ENCODE measurements at places on chromosomes 1 and 21. TPM values are rescaled to one million over a fixed set of nuclear protein-coding genes. Genes with fewer than 3 reads are reported as not detected.

GRCh38 chr1:181777286-181777685 is 284.2 kb downstream of the ZNF648 start:
- H3K27ac ChIP-seq, result no peak overlapping the region
- H3K4me3 ChIP-seq, result no peak overlapping the region
- H3K27me3 ChIP-seq, result no peaks in the 10 kb centered on the region
- no peaks in the 10 kb centered on the region for H3K4me1 ChIP-seq
- H3K36me3 ChIP-seq, result no peaks in the 10 kb centered on the region

GRCh38 chr1:32592943-32593342 is 53.7 kb downstream of the ZBTB8A start:
- H3K4me1 ChIP-seq, result no peaks in the 10 kb centered on the region
- no peak overlapping the region for H3K27ac ChIP-seq
- H3K27me3 ChIP-seq, result no peaks in the 10 kb centered on the region

GRCh38 chr21:44763050-44763378 is 38.6 kb downstream of the UBE2G2 start:
- H3K4me1 ChIP-seq, result peaks cover 7% of the 10 kb centered on the region
- no peak for DNase-seq
- H3K27ac ChIP-seq, result no peak overlapping the region

GRCh38 chr1:222909586-222909985 is 94.7 kb downstream of the DISP1 start:
- H3K27ac ChIP-seq, result no peak overlapping the region
- H3K36me3 ChIP-seq, result no peaks in the 10 kb centered on the region
- peak; percentile 20 for DNase-seq
- peaks cover 12% of the 10 kb centered on the region for H3K4me1 ChIP-seq
- H3K4me3 ChIP-seq, result no peak overlapping the region
- no peaks in the 10 kb centered on the region for H3K27me3 ChIP-seq

DNA sequence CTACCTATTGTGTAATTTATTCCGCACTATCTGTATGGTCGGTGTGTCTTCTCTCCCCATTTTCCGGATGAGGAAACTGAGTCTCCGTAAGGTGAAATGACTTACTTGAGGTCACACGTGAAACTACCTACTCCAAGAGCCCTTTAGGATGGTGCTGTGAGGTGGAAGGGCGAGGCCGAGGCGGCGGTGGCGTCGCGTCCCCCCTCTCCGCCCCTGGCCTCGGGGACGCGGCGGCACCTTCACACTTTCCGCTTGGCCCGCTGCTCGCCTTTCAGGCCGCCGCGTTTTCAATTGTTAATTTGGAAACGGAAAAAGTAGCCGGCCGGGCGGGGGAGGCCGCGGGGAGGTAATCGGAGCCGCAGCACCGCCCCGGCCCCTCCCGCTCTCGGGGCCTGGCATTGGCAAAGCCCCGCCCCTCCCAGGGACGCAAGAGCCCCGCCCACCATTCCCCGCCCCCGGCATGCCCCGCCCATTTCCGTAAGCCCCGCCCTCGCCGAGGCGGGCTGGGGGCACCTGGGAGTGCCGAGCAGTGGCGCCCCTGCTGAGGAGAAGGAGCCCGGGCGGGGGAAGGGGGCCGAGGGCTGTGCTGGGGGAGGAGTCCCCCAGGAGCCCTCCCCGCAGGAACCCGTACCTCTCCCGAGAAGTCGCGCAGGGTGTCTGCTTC is 18.6 kb downstream of the KCNQ4 start:
- H3K4me1 ChIP-seq, result peaks cover 60% of the 10 kb centered on the region
- H3K4me3 ChIP-seq, result peak overlapping the region; percentile 52
- H3K36me3 ChIP-seq, result no peaks in the 10 kb centered on the region
- no peaks in the 10 kb centered on the region for H3K27me3 ChIP-seq

- no peak for DNase-seq
- no peak overlapping the region for H3K27ac ChIP-seq
- peaks cover 17% of the 10 kb centered on the region for H3K4me1 ChIP-seq
- H3K36me3 ChIP-seq, result peaks cover 61% of the 10 kb centered on the region
- H3K27me3 ChIP-seq, result no peaks in the 10 kb centered on the region
Measured at GRCh38 chr1:220655509-220655908, 34.7 kb upstream of the C1orf115 start.

- H3K4me1 ChIP-seq, result peaks cover 90% of the 10 kb centered on the region
- no peak for DNase-seq
- no peaks in the 10 kb centered on the region for H3K27me3 ChIP-seq
- no peaks in the 10 kb centered on the region for H3K36me3 ChIP-seq
- H3K4me3 ChIP-seq, result no peak overlapping the region
Measured at GRCh38 chr1:184891440-184891839, 82.9 kb downstream of the NIBAN1 start.

GRCh38 chr1:170192546-170192945 is 46.8 kb downstream of the NTMT2 start:
- no peak overlapping the region for H3K4me3 ChIP-seq
- DNase-seq, result no peak
- H3K4me1 ChIP-seq, result no peaks in the 10 kb centered on the region
- no peaks in the 10 kb centered on the region for H3K27me3 ChIP-seq
- H3K36me3 ChIP-seq, result no peaks in the 10 kb centered on the region
- H3K27ac ChIP-seq, result no peak overlapping the region

- H3K27me3 ChIP-seq, result no peaks in the 10 kb centered on the region
- peak; percentile 90 for DNase-seq
- peaks cover 20% of the 10 kb centered on the region for H3K36me3 ChIP-seq
- peak within 1 kb of the TSS; percentile 76 for H3K4me3 ChIP-seq
- H3K27ac ChIP-seq, result peak within 1 kb of the TSS; percentile 83
- peaks cover 10% of the 10 kb centered on the region for H3K4me1 ChIP-seq
Measured at GRCh38 chr1:172443666-172444453, at the start of gene PIGC. Gene PIGC, minus strand, starts transcription at chr1:172444069. Its CDS starts 1,447 bp downstream, at chr1:172442622.

GRCh38 chr1:65698590-65698989 is 94.1 kb upstream of the PDE4B start:
- no peaks in the 10 kb centered on the region for H3K36me3 ChIP-seq
- no peak overlapping the region for H3K27ac ChIP-seq
- DNase-seq, result no peak
- no peaks in the 10 kb centered on the region for H3K4me1 ChIP-seq

Gene CLCA2
- total RNA-seq, result not detected

GRCh38 chr1:177305040-177306018 is 134.6 kb downstream of the BRINP2 start:
- no peaks in the 10 kb centered on the region for H3K36me3 ChIP-seq
- H3K27me3 ChIP-seq, result no peaks in the 10 kb centered on the region
- no peak overlapping the region for H3K27ac ChIP-seq

- no peaks in the 10 kb centered on the region for H3K27me3 ChIP-seq
- DNase-seq, result no peak
- no peak overlapping the region for H3K27ac ChIP-seq
- H3K4me3 ChIP-seq, result no peak overlapping the region
- H3K36me3 ChIP-seq, result no peaks in the 10 kb centered on the region
- no peaks in the 10 kb centered on the region for H3K4me1 ChIP-seq
Measured at GRCh38 chr21:32065654-32066053, 192.8 kb downstream of the HUNK start.

GRCh38 chr1:180033390-180033789 is 78.8 kb downstream of the CEP350 start:
- no peaks in the 10 kb centered on the region for H3K27me3 ChIP-seq
- no peak overlapping the region for H3K27ac ChIP-seq

Gene PDE9A
- total RNA-seq, result 1.6 TPM

GRCh38 chr1:166974647-166975345 is 544 bp downstream of the ILDR2 start:
- H3K4me1 ChIP-seq, result peaks cover 17% of the 10 kb centered on the region
- H3K27me3 ChIP-seq, result peaks cover 35% of the 10 kb centered on the region
- H3K4me3 ChIP-seq, result peak overlapping the region; percentile 69
- peak overlapping the region; percentile 30 for H3K27ac ChIP-seq
- no peaks in the 10 kb centered on the region for H3K36me3 ChIP-seq

- H3K4me1 ChIP-seq, result peaks cover 12% of the 10 kb centered on the region
- H3K36me3 ChIP-seq, result no peaks in the 10 kb centered on the region
- no peak for DNase-seq
- H3K4me3 ChIP-seq, result no peak overlapping the region
- no peak overlapping the region for H3K27ac ChIP-seq
- H3K27me3 ChIP-seq, result peaks cover 11% of the 10 kb centered on the region
Measured at GRCh38 chr1:20584890-20585289, 4.0 kb upstream of the CDA start.

- peaks cover 3% of the 10 kb centered on the region for H3K4me1 ChIP-seq
- no peak overlapping the region for H3K27ac ChIP-seq
- no peak for DNase-seq
- no peaks in the 10 kb centered on the region for H3K36me3 ChIP-seq
- H3K4me3 ChIP-seq, result no peak overlapping the region
Measured at GRCh38 chr1:161702250-161702649, 4.8 kb upstream of the FCRLA start.

- H3K36me3 ChIP-seq, result peaks cover 62% of the 10 kb centered on the region
- no peak overlapping the region for H3K4me3 ChIP-seq
- DNase-seq, result no peak
- no peaks in the 10 kb centered on the region for H3K27me3 ChIP-seq
- H3K4me1 ChIP-seq, result no peaks in the 10 kb centered on the region
- H3K27ac ChIP-seq, result no peak overlapping the region
Measured at GRCh38 chr1:246773213-246773641, 49.0 kb downstream of the SCCPDH start.

Gene DRAXIN
- total RNA-seq, result 0.16 TPM

Gene AMY1A
- total RNA-seq, result not detected

Gene ALX3
- total RNA-seq, result not detected

Gene CFHR5
- not detected for total RNA-seq

DNA sequence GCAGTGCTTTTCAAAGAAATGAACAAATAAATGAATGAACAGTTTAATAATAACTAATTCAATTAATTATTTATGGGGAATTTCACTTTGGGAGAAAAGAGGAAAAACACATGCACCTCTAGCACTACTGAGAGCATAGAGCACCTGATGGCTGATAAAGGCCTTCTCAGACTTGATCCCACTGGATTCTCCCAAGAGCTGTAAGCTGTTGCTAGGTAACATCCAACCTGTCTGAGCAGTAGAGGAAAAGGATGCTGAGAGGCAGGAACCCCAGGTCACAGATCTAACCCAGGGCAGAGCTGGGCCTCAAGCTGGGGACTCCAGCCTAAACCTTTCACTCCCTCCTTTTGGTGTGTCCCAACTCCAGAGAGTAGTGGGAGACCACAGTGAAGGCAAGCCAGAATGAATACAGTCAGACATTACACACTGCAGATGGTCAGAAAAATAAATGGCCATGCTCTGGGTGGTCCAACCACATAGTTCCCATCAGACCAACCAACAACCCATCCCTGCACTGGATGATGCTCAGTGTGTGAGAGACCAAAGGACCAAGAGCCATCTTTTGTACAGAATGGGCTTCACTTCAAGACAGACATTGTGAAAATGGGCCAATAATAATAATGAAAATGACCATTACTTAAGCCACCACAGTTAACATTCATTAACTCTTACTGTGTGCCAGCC is 15.4 kb downstream of the TRABD2B start:
- DNase-seq, result no peak
- no peak overlapping the region for H3K4me3 ChIP-seq
- H3K36me3 ChIP-seq, result no peaks in the 10 kb centered on the region
- H3K27ac ChIP-seq, result no peak overlapping the region

- H3K36me3 ChIP-seq, result peaks cover 17% of the 10 kb centered on the region
- DNase-seq, result no peak
- no peak overlapping the region for H3K4me3 ChIP-seq
- peaks cover 20% of the 10 kb centered on the region for H3K4me1 ChIP-seq
Measured at GRCh38 chr1:65424573-65424889, 4.1 kb downstream of the LEPR start.

Gene KLHDC7A
- 0.10 TPM for total RNA-seq

Gene HEYL
- 13.0 TPM for total RNA-seq
